Left ventricle myocardium inferior (tissue), 1 donor: ENCODE measurements at places on chromosomes 5 and 9. TPM values are rescaled to one million over a fixed set of nuclear protein-coding genes. Genes with fewer than 3 reads are reported as not detected.

DNA sequence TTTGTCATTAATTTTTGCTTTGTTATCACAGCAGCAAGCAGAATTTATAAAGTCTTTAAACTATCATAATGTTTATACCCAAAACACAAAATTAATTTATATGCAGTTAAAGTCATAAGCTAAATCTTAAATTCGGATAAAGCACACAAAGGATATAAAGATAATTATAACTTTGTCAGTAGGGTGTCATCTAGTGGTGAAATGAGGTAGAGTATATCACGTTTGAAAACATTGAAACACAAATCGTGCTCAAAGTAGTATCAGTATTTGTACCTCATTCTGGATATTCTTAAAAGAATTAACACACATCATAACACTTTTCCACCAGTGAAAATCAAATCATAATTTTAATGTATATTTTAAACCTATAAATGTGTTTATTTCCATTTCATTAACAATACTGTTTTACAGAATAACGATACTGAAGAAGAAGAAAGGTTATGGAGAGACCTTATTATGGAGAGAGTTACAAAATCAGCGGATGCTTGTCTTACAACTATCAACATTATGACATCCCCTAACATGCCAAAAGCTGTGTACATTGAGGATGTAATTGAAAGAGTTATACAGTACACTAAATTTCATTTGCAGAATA is 129.5 kb downstream of the NIPBL start:
- no peak overlapping the region for H3K27ac ChIP-seq
- H3K4me3 ChIP-seq = no peak overlapping the region
- peaks cover 83% of the 10 kb centered on the region for H3K36me3 ChIP-seq
- H3K4me1 ChIP-seq = no peaks in the 10 kb centered on the region
- H3K27me3 ChIP-seq = no peaks in the 10 kb centered on the region

- DNase-seq = no peak
- H3K4me3 ChIP-seq = no peak overlapping the region
- peaks cover 4% of the 10 kb centered on the region for H3K4me1 ChIP-seq
- H3K27me3 ChIP-seq = no peaks in the 10 kb centered on the region
Observed at GRCh38 chr5:65760504-65761275, 38.7 kb downstream of the NLN start.

GRCh38 chr9:22002038-22002437 is 7.1 kb downstream of the CDKN2B start:
- no peak overlapping the region for H3K4me3 ChIP-seq
- H3K27me3 ChIP-seq = peaks cover 66% of the 10 kb centered on the region
- H3K27ac ChIP-seq = no peak overlapping the region
- H3K4me1 ChIP-seq = no peaks in the 10 kb centered on the region
- DNase-seq = no peak
- H3K36me3 ChIP-seq = no peaks in the 10 kb centered on the region

- H3K4me3 ChIP-seq = no peak overlapping the region
- peak overlapping the region; percentile 28 for H3K27ac ChIP-seq
- peaks cover 99% of the 10 kb centered on the region for H3K4me1 ChIP-seq
- DNase-seq = no peak
- no peaks in the 10 kb centered on the region for H3K36me3 ChIP-seq
- H3K27me3 ChIP-seq = no peaks in the 10 kb centered on the region
Observed at GRCh38 chr5:54529565-54529964, 12.0 kb downstream of the SNX18 start.

- DNase-seq = no peak
- no peaks in the 10 kb centered on the region for H3K27me3 ChIP-seq
- H3K36me3 ChIP-seq = peaks cover 19% of the 10 kb centered on the region
- no peak overlapping the region for H3K27ac ChIP-seq
- H3K4me1 ChIP-seq = peaks cover 8% of the 10 kb centered on the region
- no peak overlapping the region for H3K4me3 ChIP-seq
Observed at GRCh38 chr5:64972591-64972990, 203.9 kb downstream of the CWC27 start.

DNA sequence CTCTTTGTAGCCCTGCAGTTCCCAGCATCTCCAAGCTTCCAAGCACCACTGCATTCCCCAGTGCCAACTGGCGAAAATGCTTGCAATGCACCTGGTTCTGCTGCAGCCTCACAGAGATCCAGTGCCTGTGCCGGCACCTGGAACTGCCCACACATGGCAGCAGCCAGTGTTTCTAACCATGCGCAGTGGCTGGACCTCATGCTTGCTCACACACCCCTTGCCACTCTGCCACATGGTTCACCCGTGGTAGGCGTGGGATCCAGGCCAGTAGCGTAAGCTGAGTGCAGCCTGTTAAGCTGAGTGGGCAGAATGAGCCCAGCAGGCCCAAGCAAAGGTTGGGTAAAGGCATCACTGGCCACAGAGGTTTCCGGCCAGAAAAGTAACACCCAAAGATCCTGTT is 214.1 kb upstream of the VLDLR start:
- H3K4me1 ChIP-seq = no peaks in the 10 kb centered on the region
- peak; percentile 19 for DNase-seq
- no peaks in the 10 kb centered on the region for H3K27me3 ChIP-seq
- no peak overlapping the region for H3K4me3 ChIP-seq

DNA sequence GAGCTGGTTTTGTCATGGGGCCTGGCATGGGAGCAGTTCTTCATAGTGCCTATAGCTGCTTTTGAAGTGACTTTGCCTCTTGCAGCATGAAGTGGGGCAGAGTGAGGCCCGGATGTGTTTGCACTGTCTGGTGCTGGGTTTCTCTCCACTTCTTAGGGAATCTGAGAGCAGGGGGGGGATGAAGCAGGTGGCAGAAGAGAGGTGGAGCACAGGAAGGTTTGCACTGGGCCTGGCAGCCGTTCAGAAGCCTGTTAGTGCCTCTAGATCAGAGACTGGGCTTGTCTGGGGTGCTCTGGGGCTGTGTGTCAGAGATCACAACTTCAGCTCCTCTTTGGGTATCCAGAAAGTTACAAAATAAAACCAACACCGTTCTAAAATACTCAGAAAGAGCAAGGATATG is 18.4 kb downstream of the USP20 start:
- H3K4me3 ChIP-seq = no peak overlapping the region
- no peak overlapping the region for H3K27ac ChIP-seq
- DNase-seq = no peak
- no peaks in the 10 kb centered on the region for H3K27me3 ChIP-seq
- H3K4me1 ChIP-seq = no peaks in the 10 kb centered on the region

DNA sequence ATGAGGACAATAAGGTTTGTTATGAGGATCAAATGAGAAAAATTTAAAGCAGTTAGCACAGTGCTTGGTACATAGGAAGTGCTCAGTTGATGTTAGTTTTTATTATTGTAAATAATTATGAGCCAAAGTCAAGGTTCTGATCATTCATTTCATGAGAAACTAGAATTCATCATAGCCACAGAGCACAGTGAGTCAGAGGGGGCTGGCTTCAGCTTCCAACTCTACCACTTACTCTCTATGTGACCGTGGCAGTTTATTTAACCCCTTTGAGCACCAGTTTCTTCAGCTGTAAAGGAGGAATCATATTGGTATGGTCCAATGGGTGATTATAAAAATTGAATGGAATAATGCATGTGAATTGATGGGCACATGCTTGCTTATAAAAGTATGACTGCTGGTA is 39.4 kb downstream of the KLHL3 start:
- H3K27ac ChIP-seq = peak overlapping the region; percentile 76
- H3K4me1 ChIP-seq = peaks cover 55% of the 10 kb centered on the region
- peaks cover 24% of the 10 kb centered on the region for H3K36me3 ChIP-seq
- no peaks in the 10 kb centered on the region for H3K27me3 ChIP-seq

DNA sequence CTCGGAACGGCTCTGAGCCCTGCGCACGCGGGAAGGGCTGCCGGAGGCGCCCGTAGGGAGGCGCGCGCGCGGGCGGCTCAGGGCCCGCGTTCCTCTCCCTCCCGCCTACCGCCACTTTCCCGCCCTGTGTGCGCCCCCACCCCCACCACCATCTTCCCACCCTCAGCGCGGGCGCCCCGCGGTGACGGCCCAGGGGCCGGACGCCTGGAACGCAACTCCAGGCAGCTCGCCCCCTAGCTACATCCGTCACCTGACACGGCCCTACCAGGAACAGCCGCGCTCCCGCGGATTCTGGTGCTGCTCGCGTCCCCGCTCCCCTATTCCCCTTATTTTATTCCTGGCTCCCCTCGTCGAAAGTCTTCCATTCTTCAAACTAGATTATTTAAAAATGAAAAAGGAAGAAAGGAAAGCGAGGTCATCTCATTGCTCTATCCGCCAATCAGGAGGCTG is at the start of gene CDKN2B-AS1:
Gene CDKN2B-AS1 (plus strand): TSS at position 236 of the 450 bp plus-strand sequence.
- DNase-seq = no peak
- H3K4me3 ChIP-seq = peak within 1 kb of the TSS; percentile 82
- H3K27me3 ChIP-seq = peaks cover 66% of the 10 kb centered on the region
- peaks cover 23% of the 10 kb centered on the region for H3K4me1 ChIP-seq

- H3K27ac ChIP-seq = peak overlapping the region; percentile 71
- peaks cover 55% of the 10 kb centered on the region for H3K36me3 ChIP-seq
- DNase-seq = no peak
- no peaks in the 10 kb centered on the region for H3K27me3 ChIP-seq
- peak overlapping the region; percentile 49 for H3K4me3 ChIP-seq
- H3K4me1 ChIP-seq = peaks cover 48% of the 10 kb centered on the region
Observed at GRCh38 chr5:160036243-160036642, 27.3 kb downstream of the TTC1 start.

DNA sequence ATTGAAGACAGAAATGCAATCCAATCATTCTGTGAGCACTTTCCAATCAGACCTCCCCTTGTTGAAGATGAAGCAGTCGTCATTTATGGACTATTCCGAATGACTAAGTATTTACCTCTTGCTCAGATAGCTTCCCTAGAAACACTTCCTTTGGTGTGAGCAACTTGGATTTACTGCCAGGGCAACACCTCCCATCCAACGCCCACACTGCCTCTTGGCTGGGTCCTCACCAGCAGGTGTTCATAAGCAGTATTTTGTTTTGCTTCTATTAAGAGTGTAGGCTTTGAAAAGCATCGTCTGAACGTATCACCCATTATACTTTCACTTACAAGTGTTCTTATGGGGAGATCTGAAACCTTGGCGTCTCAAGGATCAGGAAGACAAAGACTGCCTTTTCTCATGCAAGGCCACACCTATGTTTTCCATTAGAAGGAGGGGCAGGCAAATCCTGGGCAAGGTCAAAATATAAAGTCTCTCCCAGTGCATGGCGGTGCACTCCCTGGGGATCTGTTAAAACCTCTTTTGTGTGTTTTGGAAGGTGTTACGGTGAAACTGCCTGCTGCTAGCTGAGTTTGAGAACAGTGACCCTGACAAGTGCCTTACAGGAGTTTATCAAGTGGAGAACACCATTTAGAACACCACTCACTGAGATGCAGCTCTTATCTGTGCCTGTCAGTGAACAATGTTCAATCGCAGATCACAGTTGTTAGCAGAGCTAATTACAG is 10.6 kb upstream of the MARCHF3 start:
- H3K27ac ChIP-seq = peak overlapping the region; percentile 75
- no peaks in the 10 kb centered on the region for H3K27me3 ChIP-seq
- DNase-seq = no peak

DNA sequence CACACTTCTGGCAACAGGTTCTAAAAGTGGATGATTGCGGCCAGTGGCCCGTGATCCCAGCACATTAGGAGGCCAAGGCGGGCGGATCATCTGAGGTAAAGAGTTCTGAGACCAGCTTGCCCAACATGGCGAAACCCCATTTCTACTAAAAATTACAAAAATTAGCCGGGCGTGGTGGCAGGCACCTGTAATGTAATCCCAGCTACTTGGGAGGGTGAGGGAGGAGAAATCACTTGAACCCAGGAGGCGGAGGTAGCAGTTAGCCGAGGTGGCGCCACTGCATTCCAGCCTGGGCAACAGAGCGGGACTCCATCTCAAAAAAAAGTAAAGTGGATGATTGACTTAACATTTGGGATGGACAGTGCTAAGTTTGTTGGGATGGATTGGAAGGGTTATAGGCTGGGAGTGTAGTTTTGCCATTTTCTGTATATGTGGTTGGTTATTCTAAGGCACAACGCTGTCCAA is 3.4 kb downstream of the MATR3 start:
- H3K27me3 ChIP-seq = no peaks in the 10 kb centered on the region
- H3K4me3 ChIP-seq = peak overlapping the region; percentile 92
- H3K4me1 ChIP-seq = peaks cover 88% of the 10 kb centered on the region
- peak overlapping the region; percentile 20 for H3K27ac ChIP-seq

- no peaks in the 10 kb centered on the region for H3K36me3 ChIP-seq
- peaks cover 16% of the 10 kb centered on the region for H3K27me3 ChIP-seq
- H3K27ac ChIP-seq = no peak overlapping the region
Observed at GRCh38 chr9:115202181-115202580, 84.2 kb upstream of the TNC start.

DNA sequence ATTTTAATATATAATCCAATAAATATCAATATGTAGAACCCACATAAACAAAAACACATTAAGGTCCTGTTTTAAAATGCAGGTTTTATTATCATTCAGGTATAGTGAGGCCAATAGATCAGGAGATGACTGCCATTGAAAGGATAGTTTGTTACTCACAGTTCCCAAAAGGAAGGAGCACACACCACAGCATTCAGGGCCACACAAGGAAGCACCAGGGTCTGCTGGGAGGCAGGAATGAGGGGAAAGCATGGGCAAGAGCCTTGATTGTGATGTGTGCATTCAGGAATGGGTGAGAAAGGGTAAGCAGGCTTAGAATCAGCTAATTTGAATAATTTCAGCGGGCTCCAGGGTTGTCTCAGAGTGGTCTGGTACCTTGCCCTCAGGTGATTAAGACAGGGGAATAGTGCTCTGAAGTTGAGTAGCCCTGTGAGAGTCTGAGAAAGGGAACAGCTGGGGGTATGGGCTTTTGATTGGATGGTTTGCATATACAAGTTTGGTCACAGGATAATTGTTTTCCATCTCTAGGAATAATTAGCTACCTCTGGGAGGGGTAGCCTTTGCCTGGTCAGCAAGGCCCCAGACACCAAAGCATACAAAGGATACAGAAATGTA is 19.8 kb upstream of the OTULIN start:
- no peaks in the 10 kb centered on the region for H3K4me1 ChIP-seq
- H3K4me3 ChIP-seq = no peak overlapping the region
- no peak for DNase-seq
- no peak overlapping the region for H3K27ac ChIP-seq
- peaks cover 37% of the 10 kb centered on the region for H3K27me3 ChIP-seq

GRCh38 chr5:172699999-172700364 is 58.9 kb downstream of the NEURL1B start:
- H3K27ac ChIP-seq = peak overlapping the region; percentile 71
- peak overlapping the region; percentile 47 for H3K4me3 ChIP-seq
- peaks cover 50% of the 10 kb centered on the region for H3K4me1 ChIP-seq

DNA sequence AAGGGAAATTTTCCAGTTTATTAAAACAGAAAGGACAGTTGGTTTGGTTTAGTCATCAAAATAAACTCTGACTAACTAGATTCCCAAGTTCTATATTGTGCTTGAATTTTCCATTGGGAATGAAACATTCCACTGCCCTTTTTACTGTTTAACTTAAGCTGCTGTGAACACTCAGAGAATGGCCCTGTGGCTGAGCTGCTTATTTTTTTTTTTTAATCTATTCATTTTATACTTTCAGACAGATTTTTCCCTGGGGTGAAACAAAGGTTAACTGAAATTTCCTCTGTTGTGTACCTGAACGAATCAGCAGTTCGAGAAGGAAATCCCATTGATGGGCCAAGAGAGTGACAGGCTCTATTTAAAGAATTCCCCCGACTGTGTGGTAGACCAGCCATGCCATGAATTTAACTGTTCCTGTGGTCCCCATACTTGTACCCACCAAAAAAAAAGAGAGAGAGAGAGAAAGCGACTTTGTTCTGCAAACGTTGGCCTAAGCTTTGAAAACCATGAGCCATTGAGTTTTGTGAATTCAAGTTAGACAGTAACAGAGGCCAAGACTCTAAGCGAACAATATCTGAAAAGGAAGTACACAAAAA is 138.7 kb upstream of the GRHPR start:
- no peak overlapping the region for H3K27ac ChIP-seq
- DNase-seq = no peak
- H3K4me1 ChIP-seq = no peaks in the 10 kb centered on the region
- no peak overlapping the region for H3K4me3 ChIP-seq

PIP5K1B gene
- 71.9 TPM for total RNA-seq

FGF1 gene
- total RNA-seq = 59.9 TPM

GGTA1 gene
- total RNA-seq = 34.1 TPM

GTF3C5 gene
- total RNA-seq = 36.0 TPM

SLIT3 gene
- total RNA-seq = 22.7 TPM
